ENCODE measurements at places on chromosomes 2 and 18.

- peak; percentile 21 for DNase-seq
Observed at GRCh38 chr2:227871375-227871791, at the start of gene DAW1. Gene DAW1 (plus strand): TSS chr2:227871631. CDS start chr2:227871690, 59 bp downstream.

GRCh38 chr2:147855977-147856376 is 11.1 kb downstream of the ACVR2A start:
- no peak for DNase-seq

GRCh38 chr2:160055726-160056108 is 6.7 kb downstream of the PLA2R1 start:
- DNase-seq, result no peak

- no peak for DNase-seq
Observed at GRCh38 chr18:43855376-43855775, 578.1 kb upstream of the SYT4 start.

DNA sequence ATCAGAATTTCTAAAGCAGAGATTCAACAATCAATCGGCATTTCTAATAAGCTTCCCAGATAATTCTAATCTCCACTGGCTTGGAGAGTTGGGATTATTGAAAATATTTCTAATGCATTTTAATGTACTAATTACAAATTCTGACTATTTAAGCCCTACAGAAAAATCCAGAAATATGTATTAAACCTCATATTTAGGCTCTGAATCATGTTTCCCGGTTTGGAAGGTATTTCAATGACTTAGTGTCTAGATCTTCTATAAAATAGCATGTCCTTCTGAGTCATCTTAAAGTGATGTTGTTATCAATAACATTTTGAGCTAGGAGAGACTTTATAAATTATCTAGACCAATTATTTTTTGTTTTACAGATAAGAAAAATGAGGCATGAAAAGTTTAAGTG is 258.8 kb upstream of the NRXN1 start:
- DNase-seq, result no peak

DNA sequence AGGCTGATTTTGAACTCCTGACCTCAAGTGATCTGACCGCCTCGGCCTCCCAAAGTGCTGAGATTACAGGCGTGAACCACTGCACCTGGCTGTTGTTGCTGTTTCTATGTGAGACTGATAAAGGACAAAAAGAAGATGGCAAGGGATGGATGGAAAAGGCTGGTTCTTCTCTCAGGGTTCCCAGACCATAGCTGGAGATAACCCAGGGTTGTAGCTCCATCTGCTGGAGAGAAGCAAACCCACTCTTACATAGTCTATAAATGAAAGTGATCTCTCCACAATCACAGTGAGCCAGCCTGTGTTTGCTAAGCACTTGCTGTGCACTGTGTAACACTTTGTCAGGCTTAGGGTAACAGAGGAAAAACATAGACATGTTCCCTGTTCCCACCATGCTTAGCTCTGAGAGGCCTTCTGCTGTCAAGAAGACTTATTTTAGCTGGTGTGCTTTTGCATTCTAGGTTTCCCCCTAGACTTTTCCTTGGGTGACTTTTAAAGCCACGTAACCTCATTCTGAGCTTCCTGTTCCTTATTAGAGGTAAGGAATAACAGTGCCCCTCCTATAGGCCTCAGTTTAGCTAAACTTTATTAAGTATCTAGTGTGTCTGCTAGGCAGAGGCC is 49.7 kb downstream of the LIMS1 start:
- DNase-seq, result peak; percentile 66

- no peak for DNase-seq
Observed at GRCh38 chr18:8791171-8791651, 85.9 kb downstream of the MTCL1 start.

DNA sequence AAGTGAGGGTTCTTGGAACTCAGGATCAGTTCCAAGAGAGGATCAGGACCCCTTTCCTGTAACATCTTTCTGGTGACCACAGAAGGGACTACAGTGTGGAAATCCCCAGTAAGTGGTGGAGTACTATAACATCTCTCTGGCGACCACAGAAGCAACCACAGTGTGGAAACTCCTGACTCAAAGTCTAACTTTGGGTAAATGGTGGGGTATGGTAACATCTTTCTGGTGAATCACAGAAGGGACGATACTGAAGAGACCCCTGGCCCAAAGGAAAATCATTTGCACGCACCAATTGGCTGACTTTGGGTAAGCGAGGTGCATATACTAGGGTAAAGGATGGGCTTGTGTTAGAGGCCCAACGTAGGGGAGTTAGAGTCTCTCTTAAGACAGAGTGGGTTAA is 56.3 kb upstream of the GULP1 start:
- no peak for DNase-seq

- no peak for DNase-seq
Observed at GRCh38 chr18:42048158-42048557, 93.1 kb downstream of the PIK3C3 start.

GRCh38 chr2:55102056-55102812 is 52.0 kb upstream of the RTN4 start:
- no peak for DNase-seq

DNA sequence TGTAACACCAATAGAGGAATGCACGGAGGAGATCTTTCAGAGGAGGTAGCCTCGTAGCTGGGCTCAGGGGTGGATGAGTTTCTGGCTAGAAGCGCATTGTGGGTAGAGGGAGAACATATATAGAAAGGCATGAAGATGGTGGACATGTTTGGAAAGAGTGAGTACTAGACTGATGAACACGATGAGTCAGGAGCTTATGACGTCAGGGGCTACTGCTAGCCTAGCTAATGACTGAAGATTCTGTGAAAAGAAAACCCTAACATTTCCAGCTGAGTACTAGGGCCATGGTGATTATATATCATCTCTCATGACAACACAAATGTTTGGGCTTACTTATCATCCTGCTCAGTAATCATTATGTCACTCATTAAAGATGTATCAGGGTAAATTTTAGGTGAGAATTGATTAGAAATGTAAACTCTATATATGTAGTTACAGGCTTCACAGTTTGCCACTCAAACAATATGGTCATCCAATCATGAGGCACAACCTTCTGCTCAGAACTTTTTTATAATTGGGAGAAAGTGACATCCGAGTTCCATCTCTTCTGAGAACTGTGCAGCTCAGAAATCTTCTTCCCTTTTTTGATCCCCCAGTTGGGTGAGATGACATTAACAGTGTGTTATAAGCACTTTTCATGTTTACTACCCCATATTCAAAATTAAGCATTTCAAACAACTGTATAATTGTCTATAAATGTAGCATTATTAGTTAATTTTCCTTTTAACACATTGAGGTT is 22.2 kb upstream of the IL1RN start:
- DNase-seq, result no peak

- no peak for DNase-seq
Observed at GRCh38 chr18:58527285-58527951, 101.5 kb downstream of the ALPK2 start.

DNA sequence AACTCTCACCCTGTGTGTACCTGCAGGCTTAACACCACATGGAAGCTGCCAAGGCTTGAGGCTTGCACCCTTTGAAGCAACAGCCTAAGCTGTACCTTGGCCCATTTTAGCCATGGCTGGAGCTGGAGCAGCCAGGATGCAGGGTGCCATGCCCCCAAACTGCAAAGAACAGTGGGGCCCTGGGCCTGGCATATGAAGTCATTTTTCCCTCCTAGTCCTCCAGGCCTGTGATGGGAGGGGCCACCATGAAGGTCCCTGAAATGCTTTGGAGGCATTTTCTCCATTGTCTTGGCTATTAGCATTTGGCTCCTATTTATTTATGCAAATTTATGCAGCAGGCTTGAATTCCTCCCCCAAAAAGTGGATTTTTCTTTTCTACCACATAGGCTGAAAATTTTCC is 238.4 kb downstream of the CDCA7 start:
- no peak for DNase-seq

DNA sequence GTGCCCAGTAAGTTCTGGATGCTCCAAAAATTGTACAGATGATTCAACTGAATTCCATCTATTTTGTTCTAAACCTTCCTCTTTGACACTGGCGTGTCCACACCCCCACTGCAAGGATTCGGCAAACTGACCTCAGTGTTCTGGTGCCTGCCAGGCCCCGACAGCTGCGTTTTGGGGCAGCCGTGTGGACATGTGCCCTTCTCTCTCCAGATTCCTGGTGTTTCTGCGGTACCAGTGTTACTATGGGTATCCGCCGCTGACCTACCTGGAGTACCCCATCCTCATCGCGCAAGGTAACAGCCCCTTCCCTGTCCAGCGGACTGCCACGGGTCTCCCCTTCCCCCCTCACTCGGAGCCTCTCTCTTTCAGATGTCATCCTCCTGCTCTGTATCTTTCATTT is 5.0 kb downstream of the SLC66A3 start:
- no peak for DNase-seq

- DNase-seq, result no peak
Observed at GRCh38 chr2:229339618-229340017, 68.5 kb upstream of the PID1 start.

- DNase-seq, result no peak
Observed at GRCh38 chr2:38261569-38262068, 115.5 kb downstream of the ATL2 start.

All from CD4-positive, CD25-positive, alpha-beta regulatory T cell (primary cell).